Neural progenitor cell (in vitro differentiated cells): ENCODE measurements at places on chromosomes 2 and 18. TPM values are rescaled to one million over a fixed set of nuclear protein-coding genes. Genes with fewer than 3 reads are reported as not detected.

DNA sequence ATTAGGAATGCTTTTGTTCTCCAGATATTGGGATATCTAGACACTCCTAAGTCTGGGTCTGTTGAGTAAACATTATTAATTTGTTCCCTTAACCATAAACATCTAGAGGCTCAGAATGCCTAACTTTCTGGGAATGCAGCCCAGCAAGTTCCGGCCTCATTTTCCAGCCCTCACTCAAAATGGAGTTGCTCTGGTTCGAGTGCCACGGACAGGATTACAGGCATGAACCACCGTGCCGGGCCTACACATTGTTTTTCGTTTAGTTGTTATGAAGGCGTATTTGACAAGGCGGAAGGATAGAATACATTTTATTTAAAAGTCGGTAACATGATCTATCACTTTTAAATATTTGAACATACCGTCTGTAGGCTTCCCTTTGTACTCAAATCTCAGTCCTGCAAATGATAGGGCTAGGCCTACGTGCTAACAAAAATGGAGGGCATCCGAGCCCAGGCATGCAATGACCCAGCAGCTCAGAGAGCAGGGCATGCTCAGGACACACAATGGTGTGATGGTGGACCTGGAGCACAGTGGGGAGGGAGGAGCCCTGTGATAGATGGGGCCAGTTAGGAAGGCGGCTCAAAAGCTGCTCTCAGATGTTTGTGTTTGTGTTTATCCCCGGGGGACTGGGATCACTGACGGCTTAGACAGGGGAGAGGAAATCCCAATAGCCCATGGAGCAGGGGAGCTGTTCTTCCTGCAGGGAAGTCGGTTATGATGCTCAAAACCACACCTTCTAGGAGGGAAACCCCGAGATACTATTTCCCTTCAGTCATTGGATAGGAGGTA lies 2.9 kb upstream of the SCYGR1 start:
- DNase-seq = peak; percentile 11

- no peak for DNase-seq
Observed at GRCh38 chr2:37721201-37721560, 49.7 kb upstream of the CDC42EP3 start.

Gene MOB1A
- 125 and 163 TPM in 2 replicates for total RNA-seq

Gene DLX1
- total RNA-seq = not detected in 2 replicates

DNA sequence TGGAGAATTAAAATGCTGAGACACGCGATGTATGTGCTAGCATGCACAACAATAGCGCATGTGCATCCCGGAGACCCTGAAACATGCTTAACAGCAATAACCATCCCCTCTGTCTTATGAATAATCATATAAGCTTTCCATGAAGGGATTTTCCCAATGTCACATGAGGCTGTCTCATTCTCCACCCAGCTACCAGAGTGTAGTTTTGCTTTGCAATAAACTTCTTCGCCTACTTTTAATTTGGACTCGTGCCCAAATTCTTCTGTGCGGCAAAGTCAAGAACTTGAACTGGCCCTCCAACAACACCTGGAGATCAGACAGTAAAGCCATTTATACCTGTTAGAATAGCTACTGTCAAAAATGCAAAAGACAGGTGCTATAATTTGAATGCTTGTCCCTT lies 15.5 kb downstream of the LYG1 start:
- no peak for DNase-seq

GRCh38 chr2:216029416-216030129 lies 16.2 kb upstream of the MREG start:
- DNase-seq = no peak
